ENCODE measurements at places on chromosomes 16 and 17.
A peak's percentile ranks its signal among the peaks of the same experiment; 100 is the strongest.

GRCh38 chr16:89801800-89802199 is 14.6 kb downstream of the FANCA start:
- DNase-seq, result no peak

DNA sequence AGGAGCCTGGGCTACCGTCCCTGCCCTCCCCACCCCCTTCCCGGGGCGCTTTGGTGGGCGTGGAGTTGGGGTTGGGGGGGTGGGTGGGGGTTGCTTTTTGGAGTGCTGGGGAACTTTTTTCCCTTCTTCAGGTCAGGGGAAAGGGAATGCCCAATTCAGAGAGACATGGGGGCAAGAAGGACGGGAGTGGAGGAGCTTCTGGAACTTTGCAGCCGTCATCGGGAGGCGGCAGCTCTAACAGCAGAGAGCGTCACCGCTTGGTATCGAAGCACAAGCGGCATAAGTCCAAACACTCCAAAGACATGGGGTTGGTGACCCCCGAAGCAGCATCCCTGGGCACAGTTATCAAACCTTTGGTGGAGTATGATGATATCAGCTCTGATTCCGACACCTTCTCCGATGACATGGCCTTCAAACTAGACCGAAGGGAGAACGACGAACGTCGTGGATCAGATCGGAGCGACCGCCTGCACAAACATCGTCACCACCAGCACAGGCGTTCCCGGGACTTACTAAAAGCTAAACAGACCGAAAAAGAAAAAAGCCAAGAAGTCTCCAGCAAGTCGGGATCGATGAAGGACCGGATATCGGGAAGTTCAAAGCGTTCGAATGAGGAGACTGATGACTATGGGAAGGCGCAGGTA is 762 bp downstream of the CDK12 start:
- no peak for DNase-seq

GRCh38 chr17:4674685-4674998 is 29.3 kb downstream of the PELP1 start:
- no peak for DNase-seq

DNA sequence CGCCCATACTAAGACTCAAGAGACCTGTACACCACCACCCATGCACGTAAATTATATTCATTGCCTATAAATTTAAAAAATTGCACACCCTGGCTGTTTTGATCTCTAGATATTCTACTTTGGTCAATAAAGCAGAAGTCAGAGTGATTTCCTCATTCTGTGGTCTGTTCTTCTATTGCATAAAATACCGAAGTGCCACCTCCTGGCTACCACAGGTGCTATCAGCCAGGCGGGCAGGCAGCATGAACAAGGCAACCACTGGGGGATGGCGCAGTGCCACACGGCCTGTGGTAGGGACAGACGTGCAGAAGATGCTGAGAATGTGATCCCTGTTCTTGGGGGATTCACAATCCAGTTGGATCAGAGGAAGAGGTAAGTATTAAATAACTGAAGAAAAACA is 122.3 kb downstream of the CDK5R1 start:
- peak; percentile 31 for DNase-seq

DNA sequence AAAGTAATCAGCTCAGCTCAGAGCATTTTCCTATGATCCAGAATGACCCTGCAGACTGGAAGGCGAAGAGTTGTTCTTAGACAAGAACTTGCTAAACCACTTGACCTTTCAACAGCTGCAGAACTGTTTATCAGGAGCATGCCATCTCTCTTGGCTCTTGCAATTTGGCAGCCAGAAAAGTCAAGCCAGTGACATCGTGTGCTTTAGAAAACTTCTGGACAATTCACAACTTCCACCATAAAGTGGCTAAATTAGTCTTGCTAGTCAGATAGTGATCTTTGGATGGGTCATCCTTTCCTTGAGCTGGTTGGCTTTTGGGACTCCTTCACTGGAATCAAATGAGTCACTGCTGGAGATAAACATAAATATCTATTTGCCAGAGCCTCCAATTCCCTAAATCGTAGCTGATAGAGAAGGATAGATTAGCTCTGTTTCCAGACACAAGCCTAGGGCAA is 146.5 kb downstream of the MAP2K6 start:
- no peak for DNase-seq

DNA sequence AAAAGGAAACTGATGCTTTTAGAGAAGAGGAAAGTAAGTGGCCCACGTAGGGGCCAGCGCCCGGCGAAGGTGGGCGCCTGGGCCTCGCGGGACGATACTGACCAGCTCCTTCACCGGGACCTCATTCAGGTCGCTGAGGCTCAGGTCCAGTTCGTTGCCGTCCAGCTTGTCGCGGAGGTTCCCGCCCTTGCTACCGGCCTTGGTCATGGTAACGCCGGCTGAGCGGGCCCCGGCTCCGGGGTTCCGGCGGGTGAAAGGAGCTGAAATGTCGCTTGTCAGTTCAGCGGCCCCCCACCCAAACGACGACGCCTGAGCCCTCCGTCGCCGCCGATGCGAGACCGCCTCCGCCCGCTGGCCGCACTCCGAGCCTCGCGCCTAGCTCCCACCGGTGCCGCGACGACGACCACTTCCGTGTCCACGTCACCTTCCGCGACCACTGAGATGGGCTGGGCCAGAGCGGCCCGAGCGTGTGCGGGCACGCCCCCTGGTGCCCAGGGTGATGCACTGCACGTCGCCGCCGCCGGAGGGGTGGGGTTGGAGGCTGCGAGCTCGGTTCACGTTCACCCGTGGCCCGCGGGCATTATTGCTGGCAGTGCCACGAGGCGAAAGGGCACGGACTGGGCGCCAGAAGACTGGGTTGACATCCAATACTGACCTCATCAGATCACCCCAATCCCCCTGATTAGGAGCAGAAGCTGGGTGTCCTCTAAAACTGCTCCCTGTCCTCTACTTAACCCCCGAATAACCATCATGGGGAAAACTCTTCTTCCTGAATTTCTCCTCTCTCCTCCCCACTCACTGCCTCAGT is at the start of gene LRRC59:
Gene LRRC59, minus strand, starts transcription at position 413 of the 808 bp plus-strand sequence. Its CDS starts 206 bp downstream, at position 207.
- DNase-seq, result peak; percentile 89

- no peak for DNase-seq
Measured at GRCh38 chr16:77434022-77434529, 758 bp downstream of the ADAMTS18 start.

DNA sequence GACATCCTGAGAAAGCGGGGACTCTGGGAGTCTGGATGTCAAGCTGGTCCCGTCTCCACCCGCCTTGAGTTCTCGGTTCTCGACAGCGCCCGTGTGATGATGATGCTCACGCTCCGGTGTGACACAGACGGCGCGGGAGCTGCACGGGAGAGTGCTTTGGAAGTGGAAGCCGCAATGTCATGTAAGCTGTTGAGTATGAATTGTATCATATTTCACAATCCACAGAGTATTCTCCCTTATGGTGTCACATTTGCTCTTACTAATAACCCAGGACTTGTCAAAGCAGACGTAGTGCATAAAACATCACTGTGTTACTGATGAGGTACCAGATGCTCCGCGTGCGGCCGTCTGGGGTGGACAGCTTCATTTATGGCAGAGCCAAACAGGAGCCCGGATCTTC is 217.5 kb upstream of the CHMP6 start:
- DNase-seq, result no peak

DNA sequence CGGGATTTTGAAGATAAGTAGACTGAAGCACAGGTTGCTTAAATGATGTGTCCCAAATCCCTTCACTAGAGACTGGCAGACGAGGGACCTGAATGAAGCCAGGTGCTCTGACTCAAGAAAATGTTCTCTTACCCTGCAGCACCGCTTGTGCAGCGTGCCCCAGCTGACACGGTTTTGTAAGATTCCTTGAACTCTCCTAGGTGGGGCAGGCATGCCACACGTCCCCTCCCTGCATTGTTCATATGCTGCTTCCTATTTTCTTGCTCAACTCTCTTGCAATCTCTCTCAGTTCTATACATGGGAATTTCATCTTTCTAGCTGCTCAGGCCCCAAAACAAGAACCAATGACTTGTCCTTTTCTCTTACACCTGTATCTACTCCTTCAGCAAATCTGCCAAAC is 22.1 kb upstream of the HNF1B start:
- no peak for DNase-seq

- no peak for DNase-seq
Measured at GRCh38 chr17:6463616-6464445, 19.6 kb downstream of the PIMREG start.

DNA sequence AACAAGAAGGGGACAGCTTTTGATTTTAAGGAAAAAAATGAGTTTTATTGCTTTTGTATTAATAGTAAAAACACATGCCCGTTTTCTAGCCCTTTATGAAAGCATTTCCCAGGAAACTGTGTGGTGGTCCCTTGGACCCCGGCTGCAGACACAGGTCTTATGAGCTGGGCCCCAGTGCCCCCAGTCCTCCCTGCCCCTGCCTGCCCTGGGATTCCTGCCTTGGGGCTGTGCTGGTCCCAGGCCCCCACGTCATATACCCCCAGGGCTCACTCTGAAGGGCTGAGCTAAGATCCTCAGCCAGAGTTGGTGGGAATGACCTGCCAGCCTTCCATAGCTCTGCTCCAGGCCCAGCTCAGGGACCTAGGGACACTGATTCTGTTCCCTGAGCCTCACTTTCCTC is 30.8 kb downstream of the GINS2 start:
- DNase-seq, result no peak
